AML-193 (cell line): ENCODE measurements at places on chromosomes 4 and X.

DNA sequence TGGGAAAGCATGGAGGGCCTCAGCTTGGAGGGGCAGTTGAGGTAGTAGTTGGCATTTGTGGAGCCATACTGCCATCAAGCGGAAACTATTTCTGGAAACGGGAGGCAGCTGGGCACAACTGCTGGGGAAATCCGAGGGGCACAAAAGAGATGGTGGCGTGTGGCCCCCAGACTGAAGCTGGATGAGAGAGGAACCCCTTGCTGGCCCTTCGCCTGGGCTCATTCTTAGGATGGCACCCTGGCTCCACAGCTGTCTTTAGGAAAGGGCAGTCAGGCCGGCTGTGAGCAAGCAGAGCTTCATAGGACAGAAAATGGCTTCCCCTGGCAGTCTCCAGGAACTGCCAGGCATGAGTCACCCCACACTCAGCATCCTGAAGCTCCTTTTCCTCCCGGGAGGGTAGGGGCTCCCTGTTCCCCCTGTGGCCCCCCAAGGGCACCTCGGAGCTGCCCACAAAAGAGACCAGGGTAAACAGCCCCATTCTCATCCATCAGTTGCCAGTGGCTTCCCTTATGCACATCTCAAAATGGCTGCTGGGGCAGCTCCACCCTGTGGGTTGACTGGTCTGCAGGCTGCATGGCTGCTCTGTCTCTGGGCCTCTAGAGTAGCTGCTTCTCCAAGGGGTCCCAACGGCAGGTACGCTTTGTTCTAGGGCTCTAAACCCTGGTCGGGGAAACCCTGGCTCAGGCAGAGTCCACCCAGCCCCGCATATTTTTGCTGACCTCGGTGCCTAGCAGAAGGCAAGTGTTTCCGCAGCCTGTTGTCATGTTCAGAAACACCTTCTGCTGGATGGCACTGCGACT lies 64.7 kb downstream of the NBDY start:
- no peak for DNase-seq

- DNase-seq, result no peak
Observed at GRCh38 chrX:769796-770195, 139.2 kb downstream of the SHOX start.

DNA sequence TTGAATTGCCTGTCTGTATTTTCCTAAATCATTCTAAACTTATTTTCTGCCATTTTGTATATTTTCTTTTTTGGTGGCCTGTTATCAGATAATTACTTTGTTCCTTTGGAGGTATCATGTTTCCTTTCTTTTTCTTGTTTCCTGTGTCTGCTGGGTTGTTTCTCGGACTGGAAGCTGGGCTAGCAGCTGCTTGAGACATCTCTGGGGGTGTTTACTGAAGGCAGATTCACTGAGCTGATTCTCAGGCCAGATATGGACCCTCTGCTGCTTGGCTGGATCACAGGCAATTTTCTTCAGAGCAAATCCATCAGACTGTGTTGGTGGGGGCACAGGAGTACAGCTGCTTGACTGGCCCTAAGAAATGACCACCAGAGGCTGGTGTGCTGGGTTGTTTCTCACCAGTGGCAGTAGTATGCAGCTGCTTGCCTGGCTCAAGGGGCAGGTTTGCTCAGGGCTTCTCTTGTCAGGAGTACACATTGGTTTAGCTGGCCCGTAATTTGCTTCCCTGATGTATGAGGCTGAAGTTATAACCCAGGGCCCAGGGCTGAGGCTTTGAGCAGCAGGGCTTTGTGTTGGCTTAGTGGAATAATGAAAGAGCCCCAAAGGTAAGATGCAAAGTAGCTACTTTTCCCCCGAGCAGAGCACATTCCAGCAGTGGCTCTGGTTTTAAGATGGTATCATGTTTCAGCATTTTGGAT lies 680.6 kb downstream of the TECRL start:
- DNase-seq, result no peak

GRCh38 chr4:145083891-145084605 lies 13.9 kb downstream of the ANAPC10 start:
- no peak for DNase-seq

GRCh38 chr4:62548108-62548524 lies 1348.0 kb downstream of the ADGRL3 start:
- no peak for DNase-seq

- no peak for DNase-seq
Observed at GRCh38 chr4:8117278-8117682, 41.3 kb downstream of the ABLIM2 start.

DNA sequence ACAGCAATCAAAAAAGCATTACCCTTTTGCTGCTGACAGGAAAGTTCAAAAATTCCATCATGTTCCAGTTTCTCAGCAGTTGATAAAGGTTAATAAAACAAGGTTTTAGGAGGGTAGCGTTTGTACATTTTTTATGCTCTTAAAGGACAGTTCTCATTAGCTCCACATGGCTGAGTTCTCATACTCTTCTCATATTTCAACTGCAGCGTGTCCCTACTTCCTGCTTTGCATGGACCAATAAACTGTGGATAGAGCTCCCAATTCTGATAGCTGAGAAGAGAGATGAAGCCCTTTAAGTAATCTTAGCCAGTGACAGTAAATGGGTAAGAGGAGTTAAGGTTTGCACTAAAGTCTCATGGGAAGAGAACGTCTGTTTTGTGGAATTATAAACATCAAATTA lies 53.5 kb downstream of the SPANXA2 start:
- DNase-seq, result no peak

DNA sequence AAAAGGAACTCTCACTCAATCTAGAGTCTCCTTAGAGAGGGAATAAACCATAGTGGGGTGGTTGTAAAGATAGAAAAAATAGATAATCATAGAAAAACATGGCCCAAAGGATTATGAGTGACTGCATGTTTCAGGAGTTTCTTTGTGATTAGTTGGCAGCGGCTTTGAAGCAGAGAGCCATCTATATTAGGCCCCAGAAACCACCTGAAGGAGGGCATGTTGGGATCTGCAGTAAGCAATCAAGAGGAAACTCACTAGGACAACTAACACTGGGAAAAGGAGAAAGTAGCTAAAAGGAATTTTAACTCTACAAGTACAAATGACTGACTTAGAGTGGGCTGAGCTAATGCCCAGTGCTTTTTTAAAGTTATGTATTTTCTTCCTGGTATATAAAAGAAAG lies 269.2 kb upstream of the NRK start:
- DNase-seq, result no peak

DNA sequence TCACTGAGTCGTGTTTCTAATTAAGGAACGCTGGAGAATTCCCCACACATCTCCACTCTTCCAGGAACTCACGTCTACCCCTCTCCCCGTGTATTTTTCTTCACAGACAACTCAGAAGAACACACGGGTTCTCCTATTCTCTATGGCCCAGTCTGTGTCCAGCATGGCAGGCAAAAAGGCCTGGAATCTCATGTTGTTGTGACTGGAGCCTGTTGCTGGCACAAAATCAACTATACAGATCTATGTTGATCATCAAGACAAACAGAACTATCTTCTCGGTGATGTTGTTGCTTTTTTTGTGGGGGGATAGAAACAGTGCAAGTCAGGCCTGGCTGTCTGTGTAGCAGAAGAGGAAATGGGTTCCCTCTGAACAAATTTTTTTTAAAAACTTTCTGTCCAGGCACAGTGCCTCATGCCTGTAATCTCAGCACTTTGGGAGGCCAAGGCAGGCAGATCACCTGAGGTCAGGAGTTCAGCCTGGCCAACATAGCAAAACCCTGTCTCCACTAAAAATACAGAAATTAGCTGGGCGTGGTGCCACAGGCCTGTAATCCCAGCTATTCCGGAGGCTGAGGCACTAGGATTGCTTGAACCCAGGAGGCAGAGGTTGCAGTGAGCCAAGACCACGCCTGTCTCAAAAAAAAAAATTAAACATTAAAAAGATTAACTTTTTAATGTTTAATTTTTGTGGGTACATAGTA lies 50.5 kb upstream of the CBR4 start:
- DNase-seq, result no peak

GRCh38 chr4:1191621-1192020 lies 19.2 kb upstream of the SPON2 start:
- no peak for DNase-seq

- DNase-seq, result no peak
Observed at GRCh38 chr4:110002326-110002725, 89.6 kb downstream of the EGF start.

DNA sequence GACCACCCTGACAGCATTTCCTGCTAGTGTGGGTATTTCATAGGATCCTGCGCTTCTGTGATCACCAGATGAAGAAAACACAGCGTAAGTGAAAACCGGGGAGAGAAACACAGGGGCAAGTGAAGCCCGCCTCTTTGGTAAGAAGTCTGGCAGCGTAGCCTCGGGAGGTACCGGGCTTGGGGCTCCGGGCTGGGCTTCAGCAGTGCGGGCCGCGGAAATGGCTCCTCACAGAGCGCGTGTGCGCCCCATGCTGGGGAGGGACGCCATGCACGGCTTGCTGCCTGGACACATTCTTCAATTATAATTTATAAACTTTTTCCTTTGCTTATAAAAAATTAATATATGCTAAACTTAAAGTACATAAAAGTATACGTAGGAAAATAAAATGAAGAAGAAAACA lies 151.5 kb downstream of the AFAP1 start:
- DNase-seq, result no peak

DNA sequence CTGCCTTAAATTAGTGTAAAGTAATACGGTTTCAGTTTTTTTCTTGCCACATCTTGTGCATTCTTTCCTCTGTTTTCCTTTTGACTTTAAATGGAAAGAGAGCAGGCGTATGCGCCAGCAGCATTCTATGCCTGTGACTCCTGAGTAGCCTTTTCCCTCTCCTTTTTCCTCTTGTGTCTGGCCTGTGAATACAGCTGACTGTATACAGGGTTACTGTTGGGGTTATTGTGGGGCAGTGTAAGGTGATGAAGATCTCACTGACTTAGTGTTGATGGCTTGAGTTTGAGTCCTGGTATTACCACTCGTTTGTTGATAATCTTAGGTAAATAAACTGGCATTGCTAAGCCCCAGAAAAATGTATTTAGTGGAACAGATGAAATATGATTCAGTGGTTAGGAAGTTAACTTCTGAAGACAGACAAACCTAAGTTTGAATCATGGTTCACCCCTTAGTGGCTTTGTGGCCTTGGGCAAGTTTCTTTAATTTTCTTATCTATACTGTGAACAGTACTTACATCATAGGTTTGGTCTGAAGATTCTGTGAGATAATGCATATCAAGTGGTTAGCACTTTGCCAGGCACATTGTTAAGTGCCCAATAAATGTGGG lies 105.1 kb downstream of the FNIP2 start:
- no peak for DNase-seq

GRCh38 chr4:74188912-74189311 lies 31.0 kb downstream of the MTHFD2L start:
- no peak for DNase-seq

DNA sequence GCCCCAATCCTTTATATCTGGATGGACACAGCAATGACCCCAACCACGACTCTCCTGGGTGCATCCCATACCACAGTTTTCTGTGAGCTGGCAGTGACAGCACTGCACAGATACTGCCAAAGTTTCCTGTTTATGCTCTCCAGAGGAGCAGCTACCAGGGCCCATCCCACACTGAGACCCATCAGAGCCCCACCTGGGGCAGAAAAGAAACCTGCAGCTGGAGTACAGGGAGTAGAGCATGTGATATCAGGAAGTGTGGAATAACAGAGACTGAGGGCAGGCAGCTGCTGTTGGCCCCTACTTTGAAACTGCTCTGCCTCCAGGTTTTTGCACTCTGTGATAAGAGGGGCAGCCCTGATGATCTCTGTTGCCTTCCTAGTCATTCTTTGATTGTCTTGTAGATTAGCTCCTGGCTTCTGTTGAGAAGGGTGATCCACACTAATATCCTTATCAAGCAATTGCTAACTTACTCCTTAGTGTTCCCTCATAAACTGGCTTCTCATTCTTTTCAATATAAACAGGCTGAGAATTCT lies 526.3 kb upstream of the TECRL start:
- no peak for DNase-seq

DNA sequence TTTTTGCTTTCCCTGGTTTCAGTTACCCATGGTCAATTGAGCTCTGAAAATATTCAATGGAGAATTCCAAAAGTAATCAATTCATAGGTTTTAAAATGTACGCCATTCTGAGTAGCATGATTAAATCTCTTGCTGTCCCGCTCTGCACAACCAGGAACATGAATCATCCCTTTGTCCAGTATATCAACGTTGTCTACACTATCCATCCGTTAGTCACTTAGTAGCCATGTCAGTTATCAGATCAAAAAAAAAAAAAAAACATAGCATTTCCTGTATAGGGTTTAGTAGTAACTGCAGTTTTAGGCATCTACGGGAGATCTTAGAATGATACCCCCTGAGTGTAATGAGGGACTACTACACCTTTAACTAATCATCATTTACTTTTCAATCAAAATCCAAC lies 15.1 kb downstream of the LAMP2 start:
- no peak for DNase-seq

DNA sequence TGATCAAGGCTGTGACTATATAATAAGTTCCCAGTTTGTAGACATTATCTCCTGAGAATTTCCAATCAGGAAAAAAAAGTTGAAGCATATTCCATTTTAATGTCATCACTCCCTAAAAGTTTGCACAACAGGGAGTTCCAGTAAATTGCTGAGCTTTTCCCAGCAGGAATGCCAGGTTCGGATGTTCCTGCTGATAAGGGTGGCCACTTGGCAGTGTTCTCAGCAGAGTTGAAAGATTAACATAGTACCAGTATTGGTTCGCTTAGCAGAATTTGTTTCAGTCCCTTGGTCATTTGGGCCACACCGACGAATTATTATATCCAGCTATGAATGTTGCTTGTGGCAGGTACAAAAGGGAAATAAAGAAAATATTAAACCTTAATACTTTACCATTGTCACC lies 5.2 kb upstream of the CXCL2 start:
- no peak for DNase-seq

DNA sequence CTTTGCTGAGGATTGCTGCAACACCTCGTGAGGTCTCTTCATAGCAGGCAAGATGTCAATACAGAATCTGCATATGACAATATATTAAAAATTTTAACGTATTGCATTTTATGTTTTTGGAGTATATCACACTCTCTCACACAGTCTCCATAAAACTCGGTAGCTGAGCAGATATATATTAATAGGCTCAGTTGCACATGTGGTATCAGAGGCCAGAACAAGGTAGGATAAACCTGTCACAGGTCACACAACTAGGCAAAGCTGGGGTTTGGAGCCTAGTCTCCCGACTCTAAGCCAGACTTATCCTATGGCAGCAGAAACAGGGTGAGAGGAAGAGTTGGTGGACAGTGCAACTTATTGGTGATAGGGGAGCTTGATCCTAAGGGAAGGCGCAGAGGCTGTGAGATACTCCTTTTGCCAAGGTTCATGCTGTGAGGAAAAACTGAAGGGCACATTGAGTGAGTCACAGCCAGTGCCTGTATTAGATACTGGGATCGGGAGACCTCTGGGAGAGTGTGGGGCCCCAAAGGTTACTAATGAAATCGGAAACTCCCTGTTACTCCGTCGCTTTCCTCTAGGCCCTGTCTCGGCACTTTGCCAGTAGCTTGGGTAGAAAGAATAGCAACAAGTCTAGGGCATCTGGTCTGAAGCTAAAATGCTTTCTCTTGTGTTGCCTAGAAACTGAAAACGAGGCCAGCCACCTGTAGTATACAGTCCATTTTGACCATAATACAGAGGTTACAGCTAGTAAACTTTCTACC lies 195.7 kb downstream of the ARHGAP10 start:
- DNase-seq, result no peak
